ENCODE measurements at places on chromosomes 1 and 21. TPM values are rescaled to one million over a fixed set of nuclear protein-coding genes. Genes with fewer than 3 reads are reported as not detected.
A peak's percentile ranks its signal among the peaks of the same experiment; 100 is the strongest.

- DNase-seq = no peak
Observed at GRCh38 chr1:19289244-19289643, 674 bp upstream of the AKR7A3 start.

DNA sequence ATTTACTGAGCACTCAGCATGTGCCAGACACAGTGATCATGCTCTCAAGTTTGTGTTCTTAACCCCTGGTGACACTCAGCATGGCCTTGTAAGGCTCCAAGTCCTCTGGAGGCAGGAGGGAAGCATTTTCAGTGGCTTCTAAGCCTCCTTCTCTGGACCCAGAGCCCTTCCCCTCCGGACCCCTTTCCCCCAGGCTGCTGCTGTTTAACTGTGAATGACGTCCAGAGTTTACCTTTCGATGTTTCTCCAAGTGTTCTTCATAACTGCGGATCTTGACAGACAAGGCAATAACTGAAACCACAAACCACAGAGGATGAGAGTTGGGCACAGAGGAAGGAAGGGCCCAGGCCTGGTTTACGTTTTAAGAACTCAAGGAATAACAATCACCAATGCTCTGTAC is 6.5 kb downstream of the MRPS15 start:
- no peak for DNase-seq

GRCh38 chr1:5944154-5944842 is 47.9 kb downstream of the NPHP4 start:
- DNase-seq = no peak

DNA sequence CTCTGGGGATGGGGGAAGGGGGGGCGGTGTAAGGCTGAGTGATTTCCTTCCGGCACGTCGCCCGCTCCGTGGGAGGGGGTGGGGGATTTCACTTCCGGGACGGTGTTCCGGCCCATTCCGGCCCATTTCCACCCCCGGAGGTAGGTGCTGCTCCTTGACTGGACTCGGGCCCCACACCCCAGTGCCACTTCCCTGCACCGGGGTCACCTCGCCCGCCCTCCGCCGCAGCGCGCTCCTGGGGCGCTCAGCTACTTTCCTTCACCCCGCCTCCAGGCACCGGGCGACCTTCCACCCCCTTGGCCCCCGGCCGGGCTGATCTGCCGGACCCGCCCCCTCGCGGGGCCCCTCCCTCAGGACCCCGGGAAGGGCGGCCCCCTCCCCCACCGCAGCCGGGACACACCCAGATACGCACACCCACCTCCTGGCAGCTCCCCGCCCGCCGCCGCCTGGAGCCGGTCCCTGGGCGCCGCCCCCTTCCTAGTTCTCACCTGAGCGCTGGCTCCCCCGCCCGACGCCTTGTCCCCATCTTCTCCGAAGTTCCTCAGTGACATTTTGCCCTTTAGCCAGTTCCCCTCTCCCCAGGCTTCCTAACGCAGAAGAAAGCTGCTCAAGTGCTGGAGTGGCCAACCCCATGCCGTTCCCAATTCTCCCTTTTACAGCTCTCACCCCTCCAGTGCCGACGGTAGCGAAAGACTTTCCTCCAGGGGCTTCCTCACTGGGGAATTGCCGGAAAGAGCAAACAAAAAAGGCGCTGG is at the start of gene ZBTB37:
TSS of gene ZBTB37 (plus strand) at position 115 of the 755 bp plus-strand sequence. CDS start 1,846 bp downstream, outside the sequence.
- DNase-seq = peak; percentile 93

The SLC22A15 gene
- total RNA-seq = 21.9 TPM

DNA sequence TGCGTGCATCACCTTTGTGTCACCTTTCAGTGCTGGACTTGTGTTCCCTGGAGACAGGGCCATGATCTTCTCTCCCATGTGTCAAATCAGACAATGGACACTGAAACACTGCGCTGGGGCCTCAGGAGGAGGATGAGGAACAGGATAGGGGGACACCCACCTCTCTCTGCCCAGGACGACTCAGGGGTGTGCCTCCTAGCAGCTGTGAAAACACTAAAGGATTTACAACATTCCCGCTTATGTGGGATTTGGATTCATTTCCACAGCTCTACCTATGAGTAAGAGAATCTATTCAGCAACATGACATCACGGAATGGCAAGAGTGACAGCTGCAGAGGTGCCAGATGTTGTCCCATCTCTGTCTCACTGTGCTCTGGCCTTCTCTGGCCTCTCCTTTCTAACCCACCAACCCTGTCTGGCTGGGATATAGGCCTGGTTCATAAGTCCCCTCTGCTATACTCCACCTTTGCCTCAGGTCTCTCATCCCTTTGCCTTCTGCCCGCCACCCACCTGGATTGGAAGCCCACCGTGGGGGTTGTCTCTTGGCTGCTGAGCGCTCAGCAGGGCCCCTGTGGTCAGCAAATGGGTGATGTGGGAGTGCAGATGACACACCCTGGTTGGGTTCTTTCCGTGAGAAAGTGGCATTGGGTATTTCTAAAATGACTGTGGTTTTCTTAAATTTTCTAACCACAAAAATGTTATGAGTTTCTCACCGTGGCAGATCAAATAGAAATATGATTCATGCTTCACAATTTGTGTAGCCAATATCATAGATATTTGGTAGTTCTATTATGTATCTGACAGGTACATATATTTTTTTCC is 47.1 kb upstream of the TLR5 start:
- DNase-seq = no peak

DNA sequence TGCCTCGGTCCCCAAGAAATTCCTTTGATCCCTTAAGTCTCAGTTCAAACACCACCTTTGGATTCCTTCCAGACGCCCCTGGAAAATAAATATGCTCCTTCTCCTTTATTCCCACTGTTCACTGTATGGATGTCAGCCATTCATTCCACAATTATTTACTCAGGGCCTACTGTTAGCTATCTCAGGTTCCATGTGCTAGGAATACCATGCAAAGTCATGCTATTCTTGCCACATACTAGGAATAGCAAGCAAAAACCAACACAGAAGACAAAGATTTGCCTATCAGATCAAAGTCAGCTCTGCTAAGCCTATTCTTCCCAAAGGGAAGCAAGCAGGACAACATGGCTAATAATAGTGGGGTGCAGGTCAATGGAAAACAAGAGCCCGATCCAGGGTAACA is 29.8 kb downstream of the TTC13 start:
- DNase-seq = no peak

DNA sequence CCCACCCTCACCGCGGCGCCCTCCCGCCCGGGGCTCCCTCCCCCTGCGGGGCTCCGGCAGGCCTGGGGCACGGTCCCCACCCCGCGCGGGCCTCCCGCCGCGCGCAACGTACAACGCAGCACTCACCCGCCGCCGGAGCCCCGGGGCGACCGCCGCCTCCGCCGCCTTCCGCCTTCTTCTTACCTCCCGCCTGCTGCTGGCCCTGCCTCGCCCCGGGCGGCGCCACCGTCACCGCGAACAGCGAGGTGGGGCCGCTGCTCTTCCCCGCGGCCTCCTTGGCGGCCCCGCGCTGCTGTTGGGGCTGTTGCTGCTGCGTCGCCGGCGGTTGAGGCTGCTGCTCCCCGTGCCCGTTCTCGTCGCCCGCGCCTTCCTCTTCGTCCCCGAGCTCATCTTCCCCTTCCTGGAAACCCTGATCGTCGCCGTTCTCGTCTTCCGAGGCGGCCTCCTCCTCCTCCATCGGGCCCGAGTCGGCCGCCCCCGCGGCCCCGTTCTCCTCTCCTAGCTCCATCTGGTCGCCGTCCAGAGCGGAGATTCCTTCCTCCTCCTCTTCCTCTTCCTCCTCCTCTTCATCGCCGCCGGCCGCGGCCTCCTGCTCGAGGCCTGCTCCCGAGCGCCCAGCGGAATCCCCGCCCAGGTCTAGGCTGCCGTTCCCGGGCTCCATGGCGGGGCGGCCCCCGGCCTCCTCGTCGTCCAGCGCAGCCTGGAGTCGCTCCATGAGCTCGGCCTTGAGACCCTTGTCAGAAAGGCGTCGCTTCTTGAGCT is 671 bp downstream of the HNRNPU start:
- no peak for DNase-seq

DNA sequence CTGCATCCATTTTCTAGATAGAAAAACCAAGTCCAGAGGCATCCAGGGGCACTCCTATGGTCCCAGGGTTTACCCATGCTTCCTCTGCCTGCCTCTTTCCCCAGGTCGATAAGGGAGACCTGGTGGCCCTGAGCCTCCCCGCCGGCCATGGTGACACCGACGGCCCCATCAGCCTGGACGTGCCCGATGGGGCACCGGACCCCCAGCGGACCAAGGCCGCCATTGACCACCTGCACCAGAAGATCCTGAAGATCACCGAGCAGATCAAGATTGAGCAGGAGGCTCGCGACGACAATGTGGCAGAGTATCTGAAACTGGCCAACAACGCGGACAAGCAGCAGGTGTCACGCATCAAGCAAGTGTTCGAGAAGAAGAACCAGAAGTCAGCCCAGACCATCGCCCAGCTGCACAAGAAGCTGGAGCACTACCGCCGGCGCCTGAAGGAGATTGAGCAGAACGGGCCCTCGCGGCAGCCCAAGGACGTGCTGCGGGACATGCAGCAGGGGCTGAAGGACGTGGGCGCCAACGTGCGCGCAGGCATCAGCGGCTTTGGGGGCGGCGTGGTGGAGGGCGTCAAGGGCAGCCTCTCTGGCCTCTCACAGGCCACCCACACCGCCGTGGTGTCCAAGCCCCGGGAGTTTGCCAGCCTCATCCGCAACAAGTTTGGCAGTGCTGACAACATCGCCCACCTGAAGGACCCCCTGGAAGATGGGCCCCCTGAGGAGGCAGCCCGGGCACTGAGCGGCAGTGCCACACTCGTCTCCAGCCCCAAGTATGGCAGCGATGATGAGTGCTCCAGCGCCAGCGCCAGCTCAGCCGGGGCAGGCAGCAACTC is 41.3 kb downstream of the TMCC2 start:
- DNase-seq = no peak

DNA sequence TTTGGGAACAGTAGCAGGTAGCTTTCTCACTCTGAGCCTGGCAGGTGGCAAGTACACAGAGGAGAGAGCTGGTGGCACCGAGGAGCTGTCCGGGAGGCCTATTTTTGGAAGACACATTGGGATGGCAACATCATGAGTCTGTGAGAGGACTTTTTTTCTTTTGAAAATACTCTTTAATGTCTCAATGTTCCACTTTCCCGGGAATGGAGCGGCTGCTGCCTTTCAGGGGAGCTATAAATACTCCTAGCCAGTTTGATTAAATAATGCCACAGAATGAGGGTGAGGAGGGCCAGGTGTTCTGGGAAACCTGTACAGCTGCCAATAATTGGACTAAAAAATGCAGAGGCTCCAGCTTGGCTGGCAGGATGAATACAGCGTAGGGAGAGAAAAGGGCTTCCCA is 93.3 kb upstream of the COG2 start:
- DNase-seq = no peak

DNA sequence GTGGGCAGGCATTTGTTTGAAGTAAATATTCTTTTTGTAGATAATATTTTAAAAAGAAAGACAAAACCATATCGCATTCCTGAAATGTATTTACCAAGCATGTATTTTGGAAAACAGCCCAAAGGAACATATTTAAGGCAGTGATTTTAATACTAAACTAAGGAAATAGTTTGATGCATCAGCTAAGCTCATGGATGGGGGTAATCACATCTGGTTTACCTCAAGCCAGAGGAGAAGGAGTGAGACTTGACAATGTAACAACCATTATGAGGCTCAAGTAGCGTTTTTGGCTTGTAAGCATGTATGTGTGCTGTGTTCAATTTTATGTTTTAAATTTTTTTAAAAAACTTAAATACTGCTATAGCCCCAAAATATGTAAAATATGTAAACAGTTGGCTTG is 390.5 kb downstream of the DISC1 start:
- no peak for DNase-seq

- DNase-seq = no peak
Observed at GRCh38 chr1:228405979-228406228, 731 bp downstream of the TRIM11 start.

The SLC35A3 gene
- 19.0 TPM for total RNA-seq

- no peak for DNase-seq
Observed at GRCh38 chr1:25442178-25442577, 11.5 kb downstream of the MACO1 start.

DNA sequence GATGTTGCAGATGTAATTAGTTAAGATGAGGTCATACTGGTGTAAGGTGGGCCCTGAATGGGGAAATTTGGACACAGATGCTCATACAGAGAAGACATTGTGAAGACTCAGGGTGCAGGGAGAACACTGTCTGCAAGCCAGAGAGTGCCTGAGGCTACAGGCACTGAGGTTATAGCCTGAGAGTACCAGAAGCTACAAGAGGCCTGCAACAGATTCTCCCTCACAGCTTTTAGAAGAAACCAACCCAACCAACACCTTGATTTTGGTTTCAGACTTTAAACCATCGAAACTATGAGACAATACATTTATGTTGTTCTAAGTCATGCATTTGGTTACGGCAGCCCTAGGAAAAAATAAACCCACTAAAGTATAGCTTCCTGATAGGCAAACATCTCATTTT is 321.7 kb upstream of the USP25 start:
- no peak for DNase-seq
